ENCODE measurements at places on chromosomes 13 and 19.
A peak's percentile ranks its signal among the peaks of the same experiment; 100 is the strongest.

DNA sequence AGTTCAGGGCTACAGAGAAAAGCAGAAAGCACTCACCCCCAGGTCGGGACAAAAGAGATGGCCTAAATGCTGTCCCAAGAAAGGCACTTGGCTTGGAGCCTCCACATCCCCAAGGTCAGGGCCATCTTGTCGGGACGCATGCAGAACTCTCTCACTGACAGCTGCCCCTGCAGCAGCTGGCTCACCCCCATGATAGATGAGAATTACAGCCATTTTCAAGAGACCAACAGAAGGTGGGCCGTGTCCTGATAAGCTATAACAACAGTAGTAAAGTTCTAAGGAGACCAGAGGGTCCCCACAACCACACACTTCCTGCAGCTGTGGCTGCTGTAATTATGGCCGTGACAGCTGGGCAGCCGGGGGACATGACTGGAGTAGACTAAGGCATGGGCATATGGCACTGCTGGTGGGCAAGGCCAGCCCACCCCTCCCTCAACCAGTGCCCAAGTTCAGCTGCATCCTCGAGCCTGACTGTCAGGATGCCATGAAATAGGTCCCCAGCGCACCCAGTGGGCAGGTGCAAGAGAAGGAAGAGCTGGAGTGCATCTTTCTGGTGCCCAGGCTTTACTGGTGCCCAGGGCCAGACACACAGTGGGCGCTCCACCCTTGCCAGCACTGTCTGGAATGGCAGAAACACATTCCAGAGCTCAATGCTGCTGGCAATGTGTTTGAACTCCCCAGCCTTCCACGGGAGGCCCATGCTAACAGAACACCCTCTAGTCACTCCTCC, 436.7 kb upstream of the ZNF507 start:
- DNase-seq, result no peak

- DNase-seq, result no peak
Measured at GRCh38 chr19:11495481-11495880, 10.2 kb downstream of the ZNF653 start.

DNA sequence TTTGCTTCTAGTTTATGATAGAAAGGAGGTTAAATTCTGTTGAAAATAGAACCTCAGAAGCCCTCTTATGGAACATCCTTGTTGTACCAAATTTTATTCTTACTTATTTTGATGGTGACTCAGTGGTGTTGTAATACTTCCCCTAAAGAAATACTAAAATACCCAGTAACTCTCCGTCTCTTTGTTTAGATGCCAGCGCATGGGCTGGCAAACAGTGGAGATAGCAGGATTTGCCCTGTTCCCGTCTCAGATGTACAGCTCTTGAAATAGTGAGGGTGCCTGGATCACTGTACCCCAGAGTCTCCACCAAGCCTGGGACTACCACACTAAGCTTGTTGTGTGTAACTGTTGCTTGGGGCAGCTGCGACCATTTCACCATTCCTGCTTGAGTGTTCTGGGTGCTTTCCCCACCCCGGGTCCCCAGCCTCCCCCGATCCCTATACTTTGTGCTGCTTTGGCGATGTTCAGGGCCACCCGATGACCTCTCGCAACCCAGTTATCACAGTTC, 67.0 kb upstream of the TEX29 start:
- no peak for DNase-seq

- DNase-seq, result no peak
Measured at GRCh38 chr13:84032116-84032515, 149.8 kb upstream of the SLITRK1 start.

DNA sequence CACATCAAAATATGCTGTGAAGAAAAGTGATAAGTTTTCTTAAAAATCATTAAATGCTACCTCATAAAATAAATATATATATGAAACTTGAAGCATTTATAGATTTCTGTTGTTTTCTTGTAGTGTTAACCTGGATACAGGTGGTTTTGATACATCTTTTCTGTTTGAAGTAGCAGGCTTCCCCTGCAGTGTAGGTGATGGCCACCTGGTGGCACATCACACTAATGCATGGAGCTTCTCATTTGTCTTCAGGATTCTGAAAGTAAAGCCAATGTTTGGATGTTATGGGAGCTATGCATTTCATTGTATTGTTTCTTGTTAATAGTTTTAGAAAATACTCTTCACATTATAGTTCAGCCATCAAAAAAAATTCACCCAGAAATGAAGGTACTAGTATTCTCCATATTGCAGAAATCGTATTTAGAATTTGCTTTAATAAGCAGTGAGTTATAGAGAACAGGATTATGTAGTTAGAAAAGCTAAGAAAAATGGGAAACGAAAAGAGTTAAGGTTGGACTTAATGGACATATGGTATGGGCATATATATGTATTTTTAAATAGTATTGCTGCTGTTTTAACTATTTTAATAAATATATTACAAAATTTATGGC, 18.7 kb downstream of the GPR180 start:
- DNase-seq, result no peak

- DNase-seq, result no peak
Measured at GRCh38 chr19:9251236-9251635, 506 bp downstream of the OR7E24 start.

GRCh38 chr13:99630269-99630898, 129.1 kb downstream of the TM9SF2 start:
- no peak for DNase-seq

- DNase-seq, result no peak
Measured at GRCh38 chr13:39597838-39598237, 5.2 kb downstream of the LHFPL6 start.

GRCh38 chr13:79571147-79571546, 90.2 kb downstream of the NDFIP2 start:
- DNase-seq, result no peak

- DNase-seq, result no peak
Measured at GRCh38 chr19:15110418-15110815, 3.2 kb downstream of the SYDE1 start.

DNA sequence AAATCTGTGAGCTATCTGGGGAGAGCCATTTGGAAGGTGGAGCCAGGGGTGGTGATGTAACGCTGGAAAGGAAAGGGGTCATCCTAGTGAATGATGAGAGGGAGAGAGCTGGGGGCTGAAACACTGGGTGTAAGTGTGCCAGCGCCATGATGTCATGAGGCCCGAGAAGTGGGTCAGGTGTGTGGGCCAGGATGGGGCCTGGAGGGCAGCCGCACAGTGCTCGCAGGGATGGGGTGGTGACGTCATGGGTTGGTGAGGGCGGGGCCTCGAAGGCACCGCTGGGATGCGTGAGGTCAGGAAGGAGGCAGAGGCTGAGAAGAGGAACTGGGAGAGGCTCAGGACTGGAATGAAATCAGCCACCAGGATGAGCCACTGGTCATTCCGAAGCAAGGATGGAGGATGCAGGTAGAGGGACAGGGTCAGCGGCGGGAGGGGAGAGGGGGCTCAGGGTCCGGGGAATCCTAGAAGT, 4.4 kb downstream of the CCDC61 start:
- no peak for DNase-seq

DNA sequence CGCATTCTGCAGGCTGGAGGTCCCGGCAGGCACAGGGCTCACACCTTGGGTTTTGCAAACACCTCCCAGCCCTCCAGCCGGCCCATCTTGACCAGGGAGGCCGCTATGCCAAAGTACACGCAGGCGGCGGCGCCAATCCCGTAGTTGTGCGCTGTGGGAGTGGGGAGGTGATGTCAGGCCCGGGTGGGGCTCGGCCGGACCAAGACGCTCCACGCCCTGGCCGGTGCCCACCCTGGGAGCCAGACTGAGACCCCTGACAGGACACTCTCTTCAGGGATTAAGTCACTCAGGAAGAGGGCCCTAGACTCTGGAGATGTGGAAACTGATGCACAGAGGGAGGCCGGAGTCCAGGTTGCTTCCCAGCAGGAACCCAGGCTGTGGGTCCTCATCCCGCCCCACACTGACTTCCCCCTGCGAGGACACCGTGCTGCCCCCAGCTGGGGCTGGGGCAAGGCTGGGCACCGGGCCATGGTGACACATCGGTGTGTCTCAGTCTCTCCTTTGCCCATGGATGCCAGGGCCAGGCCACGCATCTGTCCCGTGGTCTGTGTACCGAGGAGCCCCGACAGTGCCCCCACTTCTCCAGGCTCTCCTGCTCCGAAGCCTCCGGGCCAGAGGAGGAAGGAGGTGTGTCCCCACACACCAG, 8.8 kb downstream of the NDUFA11 start:
- no peak for DNase-seq

GRCh38 chr13:27797228-27797624, 4.9 kb downstream of the GSX1 start:
- no peak for DNase-seq

DNA sequence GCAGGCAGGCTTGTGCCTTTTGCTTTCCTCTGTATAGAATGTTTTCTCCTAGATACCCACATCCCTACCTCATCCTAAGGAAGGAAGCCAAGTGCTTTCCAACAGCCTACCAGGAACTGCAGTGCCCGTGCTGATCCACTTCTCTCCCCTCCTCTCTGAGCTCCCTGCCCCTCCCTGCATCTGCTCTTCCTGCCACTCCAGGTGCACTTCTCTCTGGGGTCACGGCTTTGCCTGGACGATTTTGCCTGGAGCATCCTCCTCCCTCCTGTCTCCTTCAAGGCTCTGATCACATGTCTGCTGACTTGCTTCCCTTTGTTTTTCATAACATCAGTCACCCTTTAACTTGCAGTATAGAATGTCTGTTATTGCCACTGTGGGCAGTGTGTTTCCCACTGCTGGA, 34.7 kb upstream of the IRS2 start:
- no peak for DNase-seq

DNA sequence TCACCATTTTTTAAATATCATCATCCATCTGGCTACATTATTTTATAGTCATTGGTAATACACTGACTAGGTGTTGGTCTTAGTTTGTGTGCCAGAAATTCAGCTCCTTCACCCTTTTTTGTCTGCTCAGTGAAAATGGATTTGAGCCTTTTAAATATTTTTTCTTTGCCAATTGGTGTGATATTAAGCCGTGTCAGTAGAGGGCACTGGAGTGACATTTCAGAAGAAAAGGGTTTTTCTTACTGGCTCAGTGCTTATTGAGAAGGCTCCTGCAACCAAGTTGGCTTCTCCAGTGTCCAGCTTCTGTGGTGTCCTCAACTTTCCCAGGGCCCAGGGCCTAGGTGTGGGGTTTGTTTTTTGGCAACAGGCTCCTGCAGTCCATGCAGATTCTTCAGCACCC, 546.6 kb downstream of the DACH1 start:
- DNase-seq, result no peak

GRCh38 chr13:74485757-74486156, 351.6 kb upstream of the KLF12 start:
- DNase-seq, result no peak

DNA sequence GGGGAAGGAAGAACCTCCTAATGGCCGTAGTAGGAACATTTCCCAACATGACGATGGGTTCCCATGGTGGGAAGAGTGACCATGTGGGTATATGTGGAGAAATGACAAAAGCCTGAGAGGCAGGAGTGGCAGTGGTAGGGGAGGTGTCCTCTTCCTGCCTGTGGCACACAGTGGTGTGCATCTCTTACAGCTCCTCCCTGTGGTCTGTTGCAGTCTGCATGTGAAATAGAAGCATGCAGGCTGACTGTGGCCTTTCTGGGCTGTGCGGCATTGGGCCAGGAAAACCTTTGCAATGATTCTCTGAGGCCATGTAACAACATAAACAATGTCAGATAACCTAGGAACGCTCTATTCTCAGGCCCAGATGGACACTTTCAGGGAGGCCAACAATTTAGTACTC, 84.0 kb downstream of the LACC1 start:
- DNase-seq, result peak; percentile 17

DNA sequence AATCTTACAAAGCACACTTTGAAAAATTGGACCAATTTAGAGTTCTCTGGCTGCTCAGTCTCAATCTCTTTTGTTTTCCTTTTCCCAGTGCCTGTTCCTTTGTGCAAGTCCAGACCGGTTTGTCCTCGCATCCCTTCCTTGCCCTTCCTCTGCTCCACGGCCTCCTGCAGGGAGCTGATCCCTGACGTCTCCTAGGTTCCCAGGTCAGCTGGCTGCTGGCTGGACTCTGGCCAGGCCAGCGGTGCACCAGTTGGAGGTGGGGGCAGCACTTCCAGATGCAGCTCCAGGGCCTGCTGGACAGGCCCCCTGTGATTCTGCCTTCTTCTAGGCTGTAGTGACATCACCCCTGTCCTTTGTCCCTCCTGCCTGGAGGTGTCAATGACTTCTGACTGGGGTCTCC, 44.0 kb upstream of the KPNA3 start:
- DNase-seq, result no peak

GRCh38 chr19:677201-677600, 1.0 kb downstream of the FSTL3 start:
- DNase-seq, result no peak

DNA sequence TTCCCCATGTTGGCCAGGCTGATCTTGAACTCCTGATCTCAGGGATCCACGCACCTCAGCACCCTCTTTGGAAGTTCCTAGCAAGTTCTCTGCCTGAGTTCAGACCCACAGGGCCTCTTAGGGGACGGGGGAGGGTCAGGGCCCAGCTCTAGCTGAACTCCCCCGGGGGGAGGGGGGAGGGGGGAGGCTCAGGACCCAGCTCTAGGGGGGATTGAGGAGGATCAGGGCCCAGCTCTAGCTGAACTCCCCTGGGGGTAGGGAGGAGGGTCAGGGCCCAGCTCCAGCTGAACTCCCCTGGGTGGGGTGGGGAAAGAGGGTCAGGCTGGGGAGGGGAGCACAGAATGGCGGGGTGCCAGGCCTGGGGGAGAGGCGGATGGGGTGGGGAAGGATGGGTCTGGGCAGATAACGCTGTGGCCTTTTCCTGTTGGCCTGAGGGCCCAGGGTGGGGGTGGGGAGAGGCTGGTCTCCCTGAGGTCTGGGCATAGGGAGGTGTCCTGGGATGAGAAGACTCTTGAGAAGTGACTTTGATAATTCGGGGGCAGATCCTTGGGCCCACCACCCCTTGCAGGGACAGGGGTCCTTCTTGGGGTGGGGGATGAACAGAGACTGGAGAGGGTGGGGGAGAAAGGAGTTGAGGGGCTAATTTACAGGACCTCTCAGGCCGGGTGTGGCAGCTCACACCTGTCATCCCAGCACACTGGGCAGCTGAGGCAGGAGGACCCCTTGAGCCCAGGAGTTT, 5.5 kb upstream of the PTBP1 start:
- no peak for DNase-seq

DNA sequence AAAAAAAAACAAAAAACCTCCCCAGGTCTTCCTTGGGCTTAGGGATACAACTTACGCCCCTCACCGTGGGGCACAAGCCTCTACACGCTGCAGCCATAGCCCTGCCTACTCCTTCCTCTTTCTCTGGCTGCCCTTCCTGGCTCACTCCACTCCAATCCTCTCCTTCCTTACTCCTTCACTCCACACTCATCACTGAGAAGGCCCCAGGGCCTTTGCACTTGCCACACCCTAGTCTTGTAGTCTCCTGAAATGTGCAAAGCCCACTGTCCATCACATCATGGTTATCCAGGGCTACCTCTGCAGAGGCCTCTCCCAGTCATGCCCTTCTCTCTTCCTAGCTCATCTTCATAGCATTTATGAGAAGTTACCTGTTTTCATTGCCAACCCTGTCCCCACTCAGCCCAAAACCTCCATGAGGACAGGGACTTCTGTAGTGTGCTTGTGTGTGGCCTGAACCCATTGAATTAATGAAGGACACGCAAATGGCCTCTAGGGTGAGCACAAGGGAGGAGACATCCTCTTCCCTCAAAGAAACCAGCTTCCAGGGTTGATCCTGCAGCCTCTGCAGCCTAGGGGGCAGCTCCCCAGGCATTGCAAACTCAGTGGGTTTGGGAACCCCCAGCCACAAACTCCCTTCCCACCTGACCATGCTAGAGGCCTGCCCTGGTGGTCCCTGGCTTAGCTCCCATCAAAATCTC, 7.9 kb upstream of the HSH2D start:
- DNase-seq, result no peak

- no peak for DNase-seq
Measured at GRCh38 chr13:109381546-109382180, 404.7 kb downstream of the IRS2 start.

Measured in iPS DF 19.7 (cell line).